Activated CD8-positive, alpha-beta memory T cell treated with anti-CD3 and anti-CD28 coated beads for 48 hours (primary cell): ENCODE measurements at places on chromosomes 3 and 15.

- DNase-seq = no peak
Observed at GRCh38 chr15:29533647-29534046, 264.0 kb upstream of the NSMCE3 start.

- DNase-seq = no peak
Observed at GRCh38 chr3:153927107-153927506, 194.1 kb upstream of the ARHGEF26 start.

DNA sequence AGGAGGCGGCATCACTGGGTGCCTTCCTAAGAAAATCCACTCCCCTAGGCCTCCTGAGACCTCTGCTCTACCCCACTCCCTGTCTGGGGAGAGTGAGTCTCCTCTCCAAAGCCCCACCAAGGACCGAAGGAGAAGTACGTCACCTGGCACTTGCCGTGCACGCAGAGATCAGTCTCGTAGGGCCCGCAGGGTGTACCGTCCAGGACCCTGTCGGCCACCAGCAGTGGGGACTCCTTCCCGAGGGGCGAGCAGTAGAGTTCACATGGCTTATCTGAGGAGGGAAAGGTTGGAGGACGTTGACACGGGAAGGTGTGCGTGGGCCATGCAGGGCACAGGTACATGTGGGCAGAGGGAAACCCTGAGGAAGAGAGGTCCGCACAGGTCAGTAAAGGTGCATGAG, 232.9 kb downstream of the ADAMTS17 start:
- no peak for DNase-seq

DNA sequence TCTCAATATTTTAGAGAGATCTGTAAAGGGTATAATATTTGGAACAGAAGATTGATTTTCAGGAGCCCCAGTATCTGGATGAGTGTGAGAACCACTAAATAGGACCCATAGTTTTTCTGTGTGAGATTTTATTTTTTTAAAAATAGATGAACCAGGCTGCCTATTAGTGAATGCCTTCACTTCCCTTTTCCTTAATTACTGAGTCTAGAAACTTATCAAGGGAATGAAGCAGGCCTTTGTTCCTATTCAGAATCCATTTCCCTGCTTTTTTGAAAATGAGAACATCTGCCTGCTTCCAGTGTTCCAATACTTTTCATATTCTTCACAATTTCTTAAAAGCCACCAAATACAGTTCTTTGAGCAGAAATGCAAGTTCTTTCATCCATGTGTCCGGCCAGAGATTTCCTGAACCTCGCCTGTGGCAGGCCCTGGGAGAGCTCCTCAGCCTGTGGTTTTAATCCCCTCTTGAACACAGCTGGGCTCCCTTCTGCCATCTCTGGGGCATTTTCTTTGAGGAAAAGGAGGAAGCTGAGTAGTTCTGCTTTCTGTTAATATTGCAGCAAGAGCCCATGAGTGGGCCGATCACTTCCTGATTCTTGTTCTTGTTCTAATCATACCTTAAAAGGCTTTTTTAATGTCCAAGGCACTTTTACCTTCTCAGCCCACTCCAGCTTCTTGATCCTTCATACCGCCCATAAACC, 4.7 kb downstream of the EHD4 start:
- DNase-seq = no peak

DNA sequence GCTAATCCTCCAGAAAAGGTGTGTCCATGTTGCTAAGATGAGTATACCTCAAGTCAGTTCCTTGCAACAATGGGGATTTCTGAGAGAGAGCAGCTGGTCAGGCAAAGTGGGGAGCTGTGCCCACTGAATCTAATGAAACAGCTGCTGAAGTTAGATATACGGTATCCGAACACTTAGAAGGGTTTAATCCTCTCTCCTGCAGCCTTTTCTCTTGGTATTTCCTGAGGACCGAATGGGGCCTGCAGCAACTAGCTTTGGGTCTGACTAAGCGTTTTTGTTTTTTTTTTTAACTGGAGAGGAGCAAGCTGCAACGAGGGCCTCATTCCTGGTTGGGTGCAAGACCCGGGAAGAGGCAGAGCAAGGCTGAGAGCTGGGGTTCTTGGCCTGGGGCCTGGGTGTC, 37.6 kb upstream of the BNC1 start:
- DNase-seq = no peak

- no peak for DNase-seq
Observed at GRCh38 chr15:71792521-71792920, 17.8 kb upstream of the NR2E3 start.

DNA sequence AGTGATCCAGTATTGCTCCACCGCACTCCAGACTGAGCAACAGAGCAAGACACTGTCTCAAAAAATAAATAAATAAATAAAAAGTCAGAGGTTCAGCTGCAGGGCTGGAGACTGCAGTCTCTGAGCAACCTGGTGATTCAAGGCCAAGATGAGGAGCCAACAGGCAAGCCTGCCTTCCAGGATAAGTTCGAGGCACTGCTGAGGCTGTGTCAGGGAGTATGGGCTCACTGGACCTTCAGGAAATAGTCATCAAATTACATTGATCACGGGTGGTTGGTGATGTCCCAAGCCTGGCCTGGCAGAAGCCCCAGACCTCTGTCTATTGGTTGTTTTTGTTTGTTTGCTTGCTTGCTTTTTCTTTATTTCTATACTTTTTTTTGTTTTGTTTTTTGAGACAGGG, 41.5 kb downstream of the IDH2 start:
- no peak for DNase-seq

DNA sequence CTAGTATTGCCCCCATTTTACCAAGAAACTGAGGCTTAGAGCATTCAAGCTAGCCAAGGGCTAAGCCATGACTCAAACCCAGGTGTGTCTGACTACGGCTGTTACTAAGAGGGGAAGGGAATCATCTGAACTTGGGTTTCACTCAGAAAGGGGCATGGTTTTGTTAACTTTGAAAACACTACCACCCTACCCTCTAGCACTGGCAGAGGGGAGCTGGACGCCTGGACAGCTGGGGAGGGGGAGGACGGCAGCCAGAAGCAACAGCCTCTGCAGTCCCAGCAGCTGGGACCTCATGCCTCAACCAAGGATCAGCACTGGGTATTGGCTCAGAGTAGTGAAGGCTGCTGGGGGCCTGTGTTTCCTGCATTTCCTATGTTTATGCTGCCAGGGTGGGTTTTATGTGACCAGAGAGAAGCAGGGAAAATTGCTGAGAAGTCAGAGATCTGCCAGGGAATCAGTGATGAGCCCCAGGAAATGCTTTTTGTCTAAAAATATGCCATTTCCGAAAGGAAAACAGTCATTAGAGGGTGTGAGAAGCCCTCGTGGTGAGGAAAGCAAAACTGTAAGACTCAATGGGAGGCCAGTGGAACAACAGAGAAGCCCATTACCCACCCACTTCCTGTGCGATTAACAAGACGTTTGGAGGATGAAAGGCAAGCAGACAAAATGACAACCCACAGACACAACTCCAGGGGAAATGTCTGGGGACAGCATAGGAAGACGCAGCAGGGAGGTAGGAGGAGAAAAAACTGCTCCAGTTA, 41.2 kb downstream of the LIPC start:
- DNase-seq = no peak

DNA sequence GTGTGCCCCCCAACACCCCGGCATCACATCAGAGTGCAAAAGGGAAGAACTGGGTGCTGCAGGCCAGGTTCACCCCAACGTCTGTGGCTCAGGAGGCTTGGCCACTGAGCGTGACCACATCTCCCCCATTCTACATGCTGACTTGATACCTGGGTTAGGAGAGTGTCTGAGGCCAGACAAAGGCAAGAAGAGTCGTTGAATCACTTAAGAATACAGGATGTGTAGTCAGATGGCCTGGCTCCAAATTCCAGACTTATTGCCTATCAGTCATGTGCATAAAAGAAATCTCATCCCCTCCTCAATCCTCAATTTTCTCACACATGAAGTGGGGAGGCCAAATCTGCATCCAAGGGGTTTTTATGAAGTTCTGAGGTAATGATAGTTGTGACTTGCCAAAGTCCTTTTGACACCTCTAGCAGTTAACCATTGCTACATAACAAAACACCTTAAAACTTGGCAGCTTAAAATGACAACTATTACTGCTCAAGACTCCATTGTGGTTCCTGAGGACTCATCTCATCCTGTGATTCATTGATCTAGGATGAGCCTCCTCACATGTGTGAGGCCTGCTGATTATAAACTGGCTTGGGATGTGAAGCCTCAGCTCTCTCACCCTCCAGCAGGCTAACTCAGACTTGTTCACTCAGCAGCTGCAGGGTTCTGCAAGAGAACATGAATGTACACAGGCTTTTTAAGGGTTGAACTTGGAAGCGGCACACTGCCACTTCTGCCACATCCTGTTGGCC, 138.8 kb upstream of the TLE3 start:
- DNase-seq = no peak

DNA sequence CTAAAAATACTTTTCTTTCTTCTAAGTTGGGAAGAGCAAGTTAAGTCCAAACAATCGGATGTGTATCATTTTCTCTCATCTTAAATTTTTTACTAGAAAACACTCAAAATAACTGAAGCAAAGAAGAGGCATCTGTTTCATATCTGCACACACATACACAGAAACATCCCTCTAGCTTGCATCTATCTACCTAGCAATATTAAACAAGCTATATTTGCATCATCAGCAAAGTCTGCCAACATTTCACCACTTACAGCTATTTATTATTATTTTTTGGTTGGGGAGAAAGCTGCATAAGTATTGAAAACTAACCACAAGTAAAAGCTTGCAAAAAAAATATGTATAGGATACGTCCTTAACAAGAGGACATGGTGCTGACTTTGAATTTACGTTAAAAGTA, 1.9 kb downstream of the GOLIM4 start:
- DNase-seq = no peak

DNA sequence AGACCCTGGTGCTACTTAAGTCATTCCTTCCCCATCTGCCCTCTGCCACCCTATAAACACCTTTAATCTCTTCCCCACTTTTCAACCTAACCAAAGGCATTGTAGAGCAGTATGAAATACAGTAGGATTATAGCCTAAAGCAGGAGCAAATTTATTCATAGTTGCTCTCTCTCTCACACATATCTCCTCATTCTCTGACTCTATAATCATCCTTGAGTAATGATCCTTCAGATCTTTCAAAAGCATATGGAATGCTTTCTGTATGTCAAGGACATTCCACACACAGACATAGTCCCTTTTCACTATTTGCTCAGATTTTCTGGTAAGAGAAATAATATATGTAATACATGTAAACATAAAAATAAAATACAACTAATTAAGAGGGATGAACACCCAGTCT, 54.1 kb downstream of the TRPC1 start:
- DNase-seq = no peak

DNA sequence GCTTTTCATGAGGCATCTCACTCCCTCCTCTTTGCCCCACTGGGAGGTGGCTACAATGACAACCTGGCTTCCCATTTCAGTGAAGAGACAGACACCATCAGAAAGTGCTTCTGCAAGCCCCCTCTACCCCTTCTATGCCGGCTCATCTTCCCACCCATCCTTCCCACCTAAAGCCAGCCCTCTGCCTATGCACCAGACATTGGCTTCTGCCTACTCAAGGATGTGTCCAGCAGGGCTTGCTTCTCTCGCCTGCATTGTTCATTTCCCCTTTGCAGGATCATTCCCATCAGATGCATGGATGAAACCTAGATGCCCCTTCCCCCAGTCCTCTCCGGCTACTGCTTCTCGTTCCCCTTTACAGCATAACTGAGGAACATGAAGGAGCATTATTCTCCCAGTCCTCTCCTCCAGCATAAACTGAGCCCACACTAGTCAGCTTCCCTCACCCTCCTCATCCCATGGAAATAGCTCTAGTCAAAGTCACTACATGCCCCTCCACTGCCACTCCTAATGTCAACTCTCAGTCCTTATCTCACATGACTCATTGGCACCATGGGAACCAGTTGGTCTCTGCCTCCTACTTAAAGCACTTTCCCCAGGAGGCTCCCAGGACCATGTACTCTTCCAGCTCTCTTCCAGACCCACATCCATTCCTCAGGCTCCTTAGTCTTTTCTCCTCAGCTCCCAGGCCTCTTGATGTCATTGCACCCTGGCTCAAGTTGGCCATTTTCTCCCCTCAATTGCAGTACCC, 47.9 kb downstream of the TM2D3 start:
- DNase-seq = no peak

DNA sequence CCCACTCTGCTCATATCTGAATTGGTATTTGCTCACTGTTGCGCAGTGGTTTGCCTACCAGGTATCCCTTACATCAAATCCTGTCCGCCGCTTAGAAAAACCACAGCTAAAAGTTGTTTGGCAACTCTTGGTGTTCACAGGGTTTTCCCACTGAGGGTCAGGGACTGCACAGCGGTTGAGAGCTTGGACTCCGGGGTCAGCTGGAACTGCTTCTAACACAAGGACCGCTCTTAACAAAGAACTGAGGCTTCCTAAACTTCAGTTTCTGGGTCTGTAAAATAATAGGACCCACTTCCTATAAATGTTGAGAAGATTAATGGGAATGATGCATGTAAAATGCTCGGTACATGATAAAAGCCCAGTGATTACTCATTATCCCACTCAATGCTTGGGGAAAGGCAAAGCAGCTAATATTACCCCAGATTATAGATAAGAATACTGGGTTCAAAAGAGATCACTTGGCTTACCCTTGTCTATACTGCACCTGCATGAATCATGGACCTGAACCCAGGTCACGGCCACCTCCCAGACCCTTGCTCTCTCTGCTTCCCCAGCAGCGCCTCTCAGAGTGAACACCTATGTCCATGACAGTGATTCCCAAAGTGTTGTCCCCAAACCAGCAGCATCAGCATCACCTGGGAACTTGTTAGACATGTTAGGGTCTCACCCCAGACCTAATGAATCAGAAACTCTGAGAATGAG, 36.1 kb downstream of the LIPC start:
- DNase-seq = no peak

GRCh38 chr15:77854980-77855379, 222.3 kb upstream of the LINGO1 start:
- DNase-seq = no peak

GRCh38 chr15:55402707-55403106, 5.5 kb downstream of the CCPG1 start:
- DNase-seq = no peak

- DNase-seq = no peak
Observed at GRCh38 chr3:179324270-179324754, 1.5 kb downstream of the ZNF639 start.

DNA sequence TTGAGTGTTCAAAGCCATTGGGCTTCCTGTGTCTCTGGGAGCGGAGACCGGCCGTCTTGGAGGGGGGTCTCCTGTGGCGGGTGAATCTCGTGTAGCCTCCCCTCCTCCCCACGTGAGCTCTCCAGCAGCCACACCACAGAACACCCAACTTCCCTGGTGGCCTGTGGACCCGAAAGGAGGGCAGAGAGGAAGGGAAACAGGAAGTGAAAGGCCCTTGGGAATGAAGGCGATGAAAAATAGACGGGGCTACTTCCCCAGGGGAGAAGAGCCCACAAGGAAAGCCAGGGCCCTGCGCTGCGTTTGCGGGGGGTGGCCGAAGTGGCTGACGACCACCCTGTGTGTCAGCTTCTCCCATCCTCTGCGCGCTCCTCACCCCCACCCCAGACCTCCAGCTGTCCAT, 5.4 kb downstream of the ANKRD63 start:
- DNase-seq = no peak

DNA sequence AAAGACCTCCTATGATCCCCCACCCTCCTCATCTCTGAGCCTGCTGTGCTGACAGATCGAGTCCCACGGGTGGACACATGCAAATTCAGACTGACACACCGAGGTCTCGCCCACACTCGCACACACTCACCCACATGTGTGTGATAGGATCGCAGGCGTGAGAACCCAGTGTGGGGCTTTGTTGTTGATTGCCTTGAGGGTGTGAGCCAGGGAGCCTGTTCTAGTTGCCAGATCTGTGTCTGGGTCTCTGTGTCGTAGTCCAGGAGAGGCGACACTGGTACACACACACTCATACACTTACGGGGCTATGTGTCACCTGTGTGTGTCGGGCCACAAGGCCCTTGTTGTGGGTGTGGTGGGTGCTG, 2.0 kb downstream of the EPHB3 start:
- no peak for DNase-seq
